ENCODE measurements at places on chromosomes 2 and 18.

DNA sequence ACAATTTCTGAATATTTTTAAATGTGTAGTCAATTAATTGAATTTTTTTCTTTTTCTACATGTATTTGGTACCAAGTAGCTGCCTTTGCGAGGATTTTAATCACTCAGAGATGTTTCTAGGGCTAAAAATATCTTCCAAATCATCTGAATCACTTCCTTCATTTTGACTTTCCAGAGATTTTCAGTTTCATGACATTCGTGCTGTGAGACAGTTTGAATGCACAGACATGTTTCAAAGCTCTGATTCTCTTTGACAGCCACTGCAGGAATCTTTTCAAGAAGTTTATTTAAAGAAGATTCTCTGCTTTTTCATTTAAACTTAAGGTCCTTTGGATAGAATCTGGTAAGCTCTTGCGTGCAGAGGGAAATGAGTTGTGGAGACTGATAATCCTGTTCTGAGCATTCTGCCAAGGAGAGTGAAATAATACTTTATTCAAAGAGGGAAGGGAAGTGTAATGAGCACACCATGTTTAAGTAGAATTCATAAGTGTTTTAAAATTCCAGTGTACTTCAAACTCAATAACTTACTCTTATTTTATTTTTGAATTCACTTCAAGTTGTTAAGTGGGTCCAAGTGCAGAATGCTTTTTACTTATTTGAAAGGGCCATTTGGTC, 9.7 kb downstream of the CYBRD1 start:
- no peak for DNase-seq

DNA sequence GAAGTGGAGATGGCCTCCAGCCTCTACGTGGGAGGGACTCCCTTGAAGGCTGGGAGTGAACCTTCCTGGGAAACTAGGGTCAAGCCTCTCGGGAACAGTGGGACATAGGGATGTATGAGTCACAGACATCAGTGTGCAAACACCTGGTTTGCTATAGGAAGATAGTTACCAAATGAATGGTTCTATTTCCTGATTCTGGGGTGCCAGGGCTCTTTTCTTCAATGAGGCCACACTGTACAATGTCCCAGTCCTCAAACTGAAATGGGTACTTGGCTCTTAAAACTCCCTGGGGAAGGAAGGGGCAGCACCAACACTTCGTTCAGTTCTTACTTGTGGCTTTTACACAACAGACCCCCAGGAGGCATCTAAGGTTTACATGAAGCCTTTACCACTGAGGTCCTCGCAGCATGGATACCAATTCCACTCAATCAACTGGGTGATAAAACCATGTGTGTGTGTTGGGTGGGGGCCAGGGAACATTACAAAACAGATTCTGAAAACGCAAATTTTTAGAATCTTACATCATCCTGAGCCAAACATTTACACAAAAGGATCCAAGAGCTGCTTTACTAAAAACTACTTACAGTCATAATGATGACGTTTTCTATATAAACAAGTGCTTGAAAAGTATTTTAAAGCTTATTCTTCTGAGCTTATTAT, 10.4 kb downstream of the ERFE start:
- DNase-seq: no peak

GRCh38 chr2:207944334-207944733, 81.0 kb downstream of the PLEKHM3 start:
- DNase-seq: no peak

- DNase-seq: no peak
These were observed 451.0 kb downstream of the SLC4A3 start for GRCh38 chr2:220078439-220078838.

GRCh38 chr2:228652366-228652765, 470.9 kb upstream of the SPHKAP start:
- no peak for DNase-seq
